ENCODE measurements at places on chromosomes 5 and 9.

DNA sequence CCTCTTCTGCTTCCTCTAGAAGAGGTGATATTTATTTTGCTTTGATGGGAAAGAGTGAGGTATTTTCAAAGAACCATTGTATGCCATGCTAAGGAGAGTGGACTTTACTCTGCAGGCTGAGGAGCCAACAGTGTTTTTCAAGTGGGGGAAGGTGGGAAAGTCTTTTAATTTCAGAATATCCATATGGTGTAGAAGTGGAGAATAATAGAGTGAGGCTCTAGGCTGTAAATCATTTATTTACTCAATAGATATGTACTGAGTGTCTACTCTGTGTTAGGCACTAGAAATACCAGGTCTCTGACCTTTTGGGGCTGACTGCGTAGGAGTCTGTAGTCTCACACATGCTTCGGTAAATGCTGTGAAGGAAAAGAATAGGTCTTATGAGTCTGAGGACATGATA lies 30.7 kb upstream of the TENT2 start:
- DNase-seq: no peak

GRCh38 chr5:58666598-58667581 lies 84.0 kb downstream of the RAB3C start:
- no peak for DNase-seq

GRCh38 chr9:129383561-129384490 lies 205.8 kb upstream of the IER5L start:
- DNase-seq: peak; percentile 56

GRCh38 chr5:136042665-136043121 lies 13.9 kb downstream of the TGFBI start:
- DNase-seq: no peak

GRCh38 chr5:76718381-76718832 lies 2.5 kb downstream of the F2R start:
- DNase-seq: no peak

- DNase-seq: no peak
These were observed 435.4 kb downstream of the ZSWIM6 start for GRCh38 chr5:61767231-61768080.

- no peak for DNase-seq
These were observed at the start of gene RAI14 for GRCh38 chr5:34656001-34656699. Gene RAI14 (plus strand): TSS chr5:34656328. CDS start chr5:34686920, 30,592 bp downstream.

- no peak for DNase-seq
These were observed 274.9 kb downstream of the AUH start for GRCh38 chr9:91086657-91087461.

DNA sequence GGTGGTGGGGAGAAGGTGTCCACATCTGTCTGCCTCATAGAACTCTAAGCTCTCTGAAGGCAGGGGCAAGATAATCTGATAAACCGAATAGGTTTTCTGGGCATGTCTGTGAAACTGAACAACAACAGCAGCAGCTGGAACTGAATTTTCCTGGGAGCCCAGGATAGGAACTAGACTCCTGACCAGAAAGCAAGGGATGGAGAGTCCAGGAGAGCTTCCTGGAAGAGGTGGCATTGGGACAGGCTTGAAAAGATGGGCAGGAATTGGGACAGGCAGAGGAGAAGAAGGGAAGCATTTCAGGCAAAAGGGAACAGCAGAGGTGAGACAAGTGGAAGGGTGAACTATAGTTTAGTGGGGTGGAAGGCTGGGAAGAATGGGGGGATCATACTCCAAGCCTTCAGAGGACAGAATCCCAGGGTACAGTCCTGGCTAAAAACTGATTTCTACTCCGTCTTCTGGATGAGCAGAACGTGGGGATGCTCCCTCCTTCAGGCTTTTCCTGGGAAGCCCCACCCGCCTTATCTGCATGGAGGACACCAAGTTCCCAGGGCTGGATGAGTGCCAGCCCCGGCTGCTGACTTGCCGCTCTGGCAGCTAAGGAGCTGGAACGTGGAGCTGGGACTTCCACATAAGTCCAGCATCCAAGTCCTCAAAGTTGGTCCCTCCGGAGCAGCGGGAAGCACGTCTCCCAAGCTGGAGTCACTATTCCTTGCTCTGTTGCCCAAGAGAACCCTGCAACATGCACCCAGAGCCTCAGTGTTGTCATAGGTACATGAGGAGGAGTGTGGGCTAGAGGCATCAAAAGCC lies 13.9 kb upstream of the KIF12 start:
- no peak for DNase-seq

- DNase-seq: no peak
These were observed 42.4 kb upstream of the TJP2 start for GRCh38 chr9:69131682-69132081.

DNA sequence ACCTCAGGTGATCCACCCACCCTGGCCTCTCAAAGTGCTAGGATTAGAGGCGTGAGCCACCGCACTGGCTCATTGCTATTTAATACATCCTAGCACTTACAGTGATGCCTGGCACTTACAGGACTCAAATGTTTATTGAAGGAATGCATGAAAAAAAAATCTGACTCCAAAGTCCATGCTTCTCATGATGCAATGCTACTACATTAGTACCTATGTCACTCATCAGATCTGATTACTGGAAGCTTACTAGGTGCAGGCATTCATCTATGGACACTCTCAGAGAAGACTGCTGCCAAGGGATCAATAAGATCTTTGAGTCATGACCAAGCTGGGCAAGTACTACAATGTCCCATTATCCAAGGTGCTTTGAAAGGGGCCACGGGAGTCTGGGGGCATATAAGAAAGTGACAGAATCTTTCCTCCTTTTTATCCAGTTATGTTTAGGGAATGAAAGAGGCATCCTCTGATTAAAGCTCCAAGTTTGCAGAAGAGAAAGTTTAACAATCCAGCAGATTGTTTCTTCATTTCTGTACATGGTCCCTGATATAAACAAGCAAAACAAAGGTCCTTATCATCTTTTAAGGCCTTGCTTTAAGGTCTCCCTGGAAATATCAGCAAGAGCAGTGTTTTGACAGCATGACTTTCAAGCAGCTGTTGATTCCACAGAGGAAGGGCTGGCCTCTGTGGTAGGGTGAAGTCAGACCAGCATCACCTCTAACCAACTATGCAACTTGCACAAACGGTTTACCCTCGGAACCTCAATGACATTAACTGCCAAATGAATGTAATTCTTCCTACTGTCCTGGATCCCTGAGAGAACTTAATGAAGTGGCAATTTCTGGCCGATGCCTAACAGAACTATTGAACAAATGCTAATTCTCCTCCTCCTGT lies 35.9 kb downstream of the ARPC5L start:
- no peak for DNase-seq

- DNase-seq: no peak
These were observed 21.5 kb downstream of the SECISBP2 start for GRCh38 chr9:89339807-89340206.

DNA sequence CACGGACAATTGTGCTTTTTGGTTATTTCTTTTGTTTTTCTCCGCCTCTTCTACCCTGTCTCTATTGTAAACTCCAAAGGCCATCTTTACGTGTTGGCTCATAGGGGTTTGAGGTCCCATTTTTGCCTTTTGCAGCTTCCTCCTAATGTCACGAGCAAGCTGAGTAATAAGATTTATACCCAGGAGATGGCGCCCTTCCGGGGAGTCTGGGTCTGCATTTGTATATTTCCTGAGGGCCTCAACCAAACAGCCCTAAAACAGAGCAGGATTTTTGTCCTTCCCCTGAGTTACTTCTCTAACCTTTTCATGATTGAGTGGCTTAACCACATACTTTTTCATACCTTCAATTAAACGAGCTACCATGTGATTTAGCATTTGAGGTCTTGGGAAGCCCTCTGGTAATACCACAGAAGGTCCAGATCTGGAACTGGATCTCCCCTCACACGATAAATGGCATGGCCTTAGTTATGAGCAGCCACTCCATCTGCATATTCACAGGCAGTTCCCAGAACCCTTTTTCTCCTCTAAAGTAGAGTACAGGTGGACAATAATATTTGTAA lies 11.2 kb upstream of the CFAP95 start:
- DNase-seq: peak; percentile 5

DNA sequence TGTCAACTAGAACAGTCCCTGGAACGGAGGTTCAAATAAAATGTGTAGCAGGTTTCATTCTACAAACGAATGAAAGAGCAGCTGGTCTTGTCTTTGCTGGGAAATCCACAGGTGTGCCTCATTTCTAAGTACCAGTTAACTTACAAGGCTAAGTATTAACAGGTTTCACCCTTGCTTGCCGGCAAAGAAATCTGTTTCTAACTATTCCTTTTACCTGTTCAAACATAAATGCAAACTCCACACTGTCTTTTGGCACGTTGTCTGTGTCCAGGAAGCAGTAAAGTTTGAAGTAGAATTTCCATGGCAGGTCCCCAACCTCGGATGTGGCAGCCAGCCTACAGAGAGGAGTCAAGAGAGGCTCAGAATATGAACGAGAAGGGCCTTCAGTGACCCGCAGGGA lies 54.4 kb upstream of the RETREG1 start:
- no peak for DNase-seq

DNA sequence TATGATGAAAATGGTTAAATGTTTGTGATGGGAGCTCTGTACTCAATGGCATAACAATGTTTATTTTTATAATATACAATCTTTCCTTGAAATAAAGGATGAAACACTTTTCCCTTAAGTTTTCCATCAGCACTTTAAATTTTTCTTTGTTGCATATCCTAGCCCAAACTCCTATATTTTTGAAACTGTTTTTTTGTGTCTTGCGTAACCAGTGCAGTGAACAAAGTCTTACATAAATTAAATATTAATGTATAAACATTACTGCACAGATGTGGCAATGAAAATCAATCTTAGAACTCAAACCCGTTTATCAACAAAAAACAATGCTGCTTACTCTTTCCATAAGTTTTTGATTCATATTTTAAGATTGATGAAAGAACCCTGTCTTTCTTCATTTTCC lies 34.1 kb upstream of the IL31RA start:
- DNase-seq: no peak

DNA sequence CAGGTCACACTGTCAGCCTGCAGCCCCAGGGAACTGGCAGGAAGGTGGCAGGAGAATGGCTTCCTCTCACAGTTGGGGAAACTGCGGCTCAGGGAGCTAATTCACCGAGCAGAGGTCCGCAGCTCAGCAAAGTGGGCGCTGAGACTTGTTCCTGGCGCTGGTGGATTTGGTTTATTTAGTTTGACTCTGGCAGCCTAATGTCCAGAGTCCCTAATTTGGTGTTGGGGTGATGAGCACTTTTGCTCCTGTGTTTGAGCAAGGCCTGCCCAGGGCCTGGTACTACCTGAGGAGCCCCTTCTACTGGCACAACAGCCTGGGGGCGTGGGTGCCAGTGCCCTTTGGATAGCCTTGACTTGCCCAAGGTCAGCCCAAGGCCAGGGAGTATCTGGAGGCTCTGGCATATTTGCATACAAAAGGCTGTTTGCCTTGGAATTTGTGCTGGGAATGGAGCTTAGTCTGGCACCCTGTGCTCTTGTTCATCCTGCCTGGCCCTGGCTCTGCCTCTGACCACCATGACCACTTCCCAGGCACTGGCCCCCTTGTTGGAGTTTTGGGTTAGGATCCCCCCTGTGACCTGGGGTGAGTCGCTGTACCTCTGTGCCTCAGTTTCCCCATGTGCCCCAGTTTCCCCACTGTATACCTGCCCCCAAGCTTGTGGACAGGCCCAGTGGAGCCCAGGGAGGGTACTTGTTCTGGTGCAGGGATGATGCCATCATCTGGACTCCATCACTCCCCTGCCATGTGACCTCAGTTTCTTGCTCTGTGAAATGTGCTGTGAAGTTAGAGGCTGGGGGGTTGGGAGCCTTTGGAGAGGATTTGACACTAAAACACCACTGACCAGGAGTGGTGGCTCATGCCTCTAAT lies 1.4 kb downstream of the SUSD3 start:
- no peak for DNase-seq

GRCh38 chr9:78187763-78188484 lies 48.0 kb upstream of the CEP78 start:
- DNase-seq: no peak

DNA sequence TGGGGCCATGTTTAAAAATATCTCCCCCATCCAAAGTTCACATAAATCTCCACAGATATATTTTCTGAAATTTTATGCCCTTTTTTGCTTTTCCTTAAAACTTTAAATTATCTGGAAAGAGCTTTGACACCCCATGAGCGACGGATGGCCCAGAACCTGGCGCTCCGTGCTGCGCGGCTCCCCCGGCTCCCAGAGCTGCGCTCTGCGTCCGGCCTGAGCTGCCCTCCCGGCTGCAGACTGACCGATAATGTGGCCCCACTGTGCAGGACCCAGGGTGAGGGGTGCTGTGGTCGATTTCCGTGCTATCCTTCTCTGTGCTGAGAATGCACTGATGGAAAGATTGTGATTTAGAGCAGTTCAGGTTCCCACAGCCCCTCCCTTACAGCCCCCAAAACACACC lies 292.3 kb upstream of the IRX4 start:
- DNase-seq: no peak

DNA sequence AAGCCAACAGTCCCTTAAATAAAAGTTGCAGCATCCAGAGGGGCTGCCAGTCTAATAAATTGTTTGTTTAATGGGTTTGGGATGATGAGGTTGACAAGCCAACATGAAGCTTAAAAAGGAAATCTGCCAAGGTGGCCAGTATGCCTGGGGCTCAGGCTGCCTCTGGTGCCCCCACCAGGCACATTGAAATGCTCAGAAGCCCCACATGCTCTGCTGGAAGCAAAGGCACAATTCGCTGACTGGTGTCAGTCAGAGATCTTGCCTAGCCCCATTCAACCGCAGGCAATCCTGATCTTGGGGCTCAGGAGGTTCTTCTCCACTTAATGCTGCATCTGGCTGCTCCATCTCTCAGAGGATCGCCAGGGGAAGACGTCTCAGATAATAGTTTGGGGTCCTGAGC lies 44.2 kb upstream of the TCERG1 start:
- DNase-seq: no peak

DNA sequence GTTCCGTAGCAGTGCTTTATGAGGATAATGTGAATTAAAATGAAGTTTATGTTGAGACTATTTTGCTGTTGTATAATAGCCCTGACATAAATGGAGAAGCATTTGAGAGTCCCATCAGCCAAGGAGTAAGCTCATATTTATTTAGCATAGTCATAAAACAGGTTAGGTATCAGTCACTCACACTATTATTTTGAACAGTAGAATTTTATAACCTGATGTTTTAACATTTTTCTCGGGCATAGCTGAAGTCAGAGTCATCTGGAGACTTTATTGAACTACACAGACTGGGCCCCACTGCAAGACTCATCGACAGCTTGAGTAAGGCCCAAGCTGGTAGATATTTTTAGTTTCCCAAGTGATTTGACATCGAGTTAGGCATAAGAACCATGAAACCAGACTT lies 620.3 kb upstream of the WWC1 start:
- DNase-seq: no peak

Measured in stimulated activated CD4-positive, alpha-beta T cell treated with anti-CD3 and anti-CD28 coated beads, Interleukin-1b, Interleukin-23, amount 100 ng/mL, for 4 hours (primary cell).